ENCODE measurements at places on chromosomes 13 and 19.

GRCh38 chr19:43782311-43782660, 1.5 kb upstream of the KCNN4 start:
- DNase-seq = no peak

DNA sequence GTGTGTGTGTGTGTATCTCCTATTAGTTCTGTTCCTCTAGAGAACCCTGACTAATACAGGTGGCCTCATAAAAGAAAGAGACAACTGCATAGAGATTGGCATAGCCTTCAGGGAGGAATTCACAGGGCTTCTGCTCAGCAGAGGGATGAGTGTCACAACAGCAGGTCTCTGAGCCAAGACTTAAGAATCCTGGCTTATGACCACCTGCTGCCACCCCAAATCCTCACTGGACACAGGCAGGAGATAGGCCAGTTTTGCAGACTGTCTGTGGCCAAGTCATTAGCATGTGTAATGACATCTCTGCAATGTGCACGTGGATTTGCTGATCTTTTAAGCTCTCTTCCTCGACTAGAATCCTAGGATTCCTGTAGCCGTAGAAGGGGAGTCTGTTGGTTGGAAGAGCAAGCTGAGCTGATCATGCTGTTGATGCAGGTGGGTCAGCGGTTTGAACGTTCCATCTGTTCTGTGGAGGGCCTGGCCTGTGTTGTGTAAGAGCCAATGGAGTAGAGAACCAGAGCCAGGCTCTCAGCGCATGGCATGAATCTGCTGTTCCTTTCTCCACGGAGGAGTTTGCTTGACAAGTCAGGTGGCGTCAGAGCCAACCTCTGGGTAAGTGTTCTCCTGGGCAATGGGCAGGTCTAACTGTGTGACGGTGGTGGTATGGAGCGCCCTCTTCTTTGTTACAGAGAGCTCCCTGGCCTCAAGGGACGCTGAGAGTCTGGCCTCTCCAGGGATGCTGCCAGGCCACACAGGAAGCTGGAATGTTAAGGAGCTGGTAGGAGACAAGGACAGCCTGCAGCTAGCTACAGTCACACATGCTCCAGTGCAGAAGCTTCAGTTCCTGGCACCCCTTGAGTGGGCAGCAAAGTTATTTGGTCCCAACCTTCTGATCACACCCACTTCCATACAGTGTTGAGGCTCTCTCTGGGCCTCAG, 503.1 kb downstream of the FOXO1 start:
- DNase-seq = no peak

DNA sequence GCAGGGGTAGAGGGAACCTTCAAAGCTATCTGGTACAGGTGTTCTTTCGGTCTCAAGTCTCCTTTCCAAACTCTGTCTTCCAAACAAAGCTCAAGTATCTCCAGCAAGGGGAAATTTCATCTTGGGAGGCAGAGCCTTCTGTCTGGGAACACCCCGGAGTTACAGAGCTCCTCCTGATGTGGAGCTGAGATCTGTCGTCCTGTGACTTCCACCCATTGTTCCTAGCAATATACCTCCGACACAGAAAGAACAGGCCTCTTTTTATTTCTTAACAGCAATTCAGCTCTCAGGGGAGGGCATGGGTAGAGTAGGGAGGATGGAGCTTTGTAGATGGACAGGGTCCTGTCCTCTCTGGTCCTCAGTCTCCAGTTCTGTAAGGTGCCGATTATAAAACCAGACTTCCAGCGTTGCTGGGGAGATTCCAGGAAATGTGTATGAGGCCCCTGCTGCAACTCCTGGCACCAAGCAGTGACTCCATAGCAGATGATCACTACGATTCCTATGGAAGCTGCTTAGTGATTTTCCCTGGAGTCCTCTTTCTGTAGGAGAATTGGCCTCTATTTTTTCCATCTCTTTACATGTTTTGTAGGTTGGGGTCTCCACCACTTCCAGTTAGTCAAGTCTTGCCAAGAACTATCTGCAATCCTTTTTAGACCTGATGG, 56.0 kb upstream of the ARGLU1 start:
- DNase-seq = no peak

- no peak for DNase-seq
These were observed 69.9 kb downstream of the C13orf42 start for GRCh38 chr13:51041126-51041525.

DNA sequence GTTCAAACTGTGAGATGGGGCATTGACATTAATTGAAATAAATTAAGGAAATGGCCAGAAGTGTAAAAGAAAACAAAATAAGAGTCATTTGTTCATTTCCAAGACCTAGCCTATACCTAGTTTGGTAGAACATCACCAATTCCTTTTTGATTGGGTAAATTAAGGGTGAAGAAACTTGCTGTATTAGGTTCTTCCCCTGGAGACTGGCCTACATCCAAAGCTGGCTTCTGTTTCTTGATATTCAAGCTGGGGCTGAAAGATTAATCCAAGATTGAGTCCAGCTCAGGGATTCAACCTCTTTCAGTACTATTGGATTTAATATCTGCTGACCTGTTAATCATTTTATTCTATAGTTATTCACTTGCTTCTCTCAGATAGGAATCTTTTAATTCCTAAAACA, 183.2 kb downstream of the GPC6 start:
- no peak for DNase-seq

DNA sequence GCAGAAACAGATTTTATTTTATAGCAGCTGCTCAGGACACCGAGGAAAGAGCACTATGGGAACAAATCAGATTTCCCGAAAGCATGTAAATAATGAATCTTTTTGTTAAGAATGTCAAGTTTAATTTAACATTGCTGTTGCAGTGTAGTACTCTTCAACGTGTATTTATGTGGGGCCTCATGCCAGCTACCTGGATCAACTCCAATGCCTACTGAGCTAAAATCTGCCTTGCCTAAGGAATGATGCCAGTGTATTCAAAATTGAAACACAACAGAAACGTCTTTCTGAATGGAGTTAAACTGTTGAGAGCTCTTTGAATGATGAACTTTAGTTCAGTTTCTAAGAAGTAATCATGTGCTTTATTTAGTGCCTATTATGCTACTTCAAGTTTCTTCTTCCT, 1379.8 kb upstream of the ATXN8OS start:
- no peak for DNase-seq

DNA sequence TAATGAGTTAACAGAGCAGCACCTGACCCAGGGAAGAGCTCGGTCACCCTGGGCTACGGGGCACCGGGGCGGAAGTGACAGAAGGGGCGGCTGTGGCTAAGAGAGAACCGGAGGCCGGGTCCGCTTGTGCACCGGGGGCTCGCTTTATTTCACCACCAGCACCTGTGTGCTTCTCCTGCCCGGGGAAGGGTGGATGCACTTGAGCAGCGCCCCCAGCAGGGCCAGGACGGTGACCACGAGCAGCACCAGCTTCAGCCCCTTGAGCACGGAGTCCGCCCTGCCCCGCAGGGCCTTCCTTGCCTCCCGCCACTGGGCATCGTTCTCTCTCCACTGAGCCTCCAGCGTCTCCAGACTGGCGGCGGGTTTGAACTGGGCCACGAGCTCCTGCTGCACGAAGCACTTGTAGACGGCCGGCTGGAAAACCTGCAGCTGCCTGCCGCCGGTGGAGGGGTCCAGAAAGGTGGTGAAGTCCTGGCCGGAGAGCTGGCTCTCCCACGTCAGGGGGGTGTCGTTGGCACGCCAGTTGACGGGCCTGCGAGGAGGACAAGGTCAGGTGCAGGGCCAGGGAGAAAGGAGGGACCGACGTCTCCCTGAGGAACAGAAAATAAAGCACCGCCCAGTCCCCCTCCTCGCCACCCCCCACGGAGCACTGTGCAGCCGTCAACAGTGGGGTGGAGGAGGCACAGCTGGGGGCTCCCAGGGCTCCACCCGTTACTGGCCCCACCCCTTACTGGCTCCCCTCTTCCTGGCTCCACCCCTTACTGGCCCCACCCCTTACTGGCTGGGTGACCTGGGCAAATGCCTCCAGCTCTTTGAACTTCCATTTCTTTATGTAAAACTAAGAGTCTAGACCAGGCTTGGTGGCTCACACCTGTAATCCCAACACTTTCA, 3.6 kb downstream of the FAM187B start:
- DNase-seq = peak; percentile 50

- no peak for DNase-seq
These were observed 4.8 kb downstream of the PDX1 start for GRCh38 chr13:27924529-27925141.

- DNase-seq = no peak
These were observed 297.5 kb downstream of the MTUS2 start for GRCh38 chr13:29117663-29118062.

DNA sequence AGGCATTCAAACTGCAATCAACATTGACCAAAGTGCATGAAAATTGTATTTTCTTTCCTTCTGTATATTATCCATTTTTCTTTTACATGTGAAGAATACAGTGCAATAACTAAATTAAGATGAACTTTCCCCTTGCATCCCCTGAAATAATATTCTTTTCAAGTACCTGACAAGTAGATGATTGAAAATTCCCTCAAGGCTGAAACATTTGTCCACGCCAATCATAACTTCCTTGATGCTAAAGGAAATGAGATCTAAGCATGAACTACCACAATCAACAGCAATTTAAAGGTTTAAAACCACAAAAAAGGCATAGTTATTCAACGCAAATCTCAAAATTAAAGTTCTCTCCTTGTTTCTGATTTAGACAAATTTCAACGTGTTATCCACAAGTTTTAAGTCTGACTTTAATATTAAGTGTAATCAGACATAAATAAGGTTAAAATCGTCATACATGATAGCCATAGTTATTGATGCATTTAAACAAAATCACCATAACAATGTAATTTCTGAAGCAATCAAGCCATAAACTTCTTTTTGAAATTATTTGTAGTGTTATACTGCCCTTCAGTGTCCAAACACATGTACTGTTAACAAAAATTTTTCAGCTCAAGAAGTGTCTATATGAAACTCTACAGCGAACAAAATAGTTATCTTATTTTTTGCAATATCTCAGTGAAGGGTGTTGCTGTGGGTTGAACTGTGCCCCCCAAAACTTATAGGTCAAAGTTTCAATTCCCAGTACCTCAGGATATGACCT, 169.5 kb downstream of the DCLK1 start:
- DNase-seq = no peak

DNA sequence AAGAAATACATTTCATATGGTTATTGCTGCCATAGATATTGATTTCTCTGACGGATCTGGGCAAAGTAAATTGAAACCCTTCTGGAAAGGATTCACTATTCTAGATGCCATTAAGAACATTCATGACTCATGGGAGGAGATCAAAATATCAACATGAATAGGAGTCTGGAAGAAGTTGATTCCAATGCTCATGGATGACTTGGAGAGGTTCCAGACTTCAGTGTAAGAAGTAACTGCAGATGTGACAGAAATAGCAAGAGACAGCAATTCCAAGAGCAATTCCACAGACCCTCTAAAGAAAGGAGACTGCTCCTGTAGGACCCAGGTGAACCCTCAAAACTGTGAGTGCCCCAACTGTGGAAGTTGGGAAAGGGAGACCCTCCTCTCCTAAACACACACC, 30.9 kb upstream of the KCTD12 start:
- no peak for DNase-seq

DNA sequence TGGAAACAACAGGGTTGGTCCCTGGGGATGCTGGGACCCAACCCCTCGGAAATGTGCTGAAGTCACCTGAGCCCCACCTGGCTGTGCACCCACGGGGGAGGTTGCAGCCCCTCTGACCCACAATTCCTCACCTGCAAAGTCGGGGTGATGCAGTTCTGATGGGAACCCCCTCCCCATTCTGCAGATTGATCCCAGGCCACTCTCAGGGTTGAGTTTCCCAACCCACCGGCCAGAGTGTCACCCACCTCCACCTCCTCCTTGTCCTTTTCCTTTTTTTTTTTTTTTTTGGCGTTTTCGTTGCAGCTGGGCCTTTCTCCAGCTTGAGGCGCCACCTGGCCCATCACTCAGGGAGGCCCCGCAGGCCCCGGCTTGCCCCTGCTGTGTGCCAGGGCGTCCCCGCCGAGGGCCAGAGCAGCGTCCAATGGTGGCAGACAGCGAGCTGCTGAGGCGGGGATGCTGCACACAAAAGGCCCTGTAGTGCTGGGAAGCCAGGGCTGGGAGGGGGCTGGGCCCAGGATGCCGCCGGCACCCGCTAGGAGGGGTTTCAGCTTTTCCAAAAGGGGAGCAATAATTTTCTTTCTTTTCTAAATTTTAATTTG, 4.6 kb downstream of the PIK3R2 start:
- DNase-seq = peak; percentile 67

- no peak for DNase-seq
These were observed 4.6 kb upstream of the RAB20 start for GRCh38 chr13:110566171-110566570.

DNA sequence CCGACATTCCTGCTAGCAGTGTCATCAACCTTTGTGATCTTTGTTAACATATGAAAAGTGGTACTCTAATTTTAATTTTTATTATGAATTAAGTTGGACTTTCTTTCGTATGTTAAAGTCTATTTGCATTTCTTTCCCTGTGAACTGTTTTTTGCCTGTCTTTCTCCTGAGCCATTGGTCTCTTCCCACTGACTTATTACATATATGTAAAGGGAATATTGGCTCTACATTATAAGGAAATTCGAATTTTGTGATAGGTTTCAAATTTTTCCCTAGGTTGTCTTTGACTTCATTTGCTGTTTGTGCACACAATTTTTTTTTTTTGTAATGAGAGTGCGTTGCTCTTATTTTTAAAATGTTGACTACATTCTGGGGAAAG, 442 bp upstream of the CDC16 start:
- no peak for DNase-seq

- DNase-seq = no peak
These were observed 83.6 kb downstream of the FGF14 start for GRCh38 chr13:102318233-102318632.

DNA sequence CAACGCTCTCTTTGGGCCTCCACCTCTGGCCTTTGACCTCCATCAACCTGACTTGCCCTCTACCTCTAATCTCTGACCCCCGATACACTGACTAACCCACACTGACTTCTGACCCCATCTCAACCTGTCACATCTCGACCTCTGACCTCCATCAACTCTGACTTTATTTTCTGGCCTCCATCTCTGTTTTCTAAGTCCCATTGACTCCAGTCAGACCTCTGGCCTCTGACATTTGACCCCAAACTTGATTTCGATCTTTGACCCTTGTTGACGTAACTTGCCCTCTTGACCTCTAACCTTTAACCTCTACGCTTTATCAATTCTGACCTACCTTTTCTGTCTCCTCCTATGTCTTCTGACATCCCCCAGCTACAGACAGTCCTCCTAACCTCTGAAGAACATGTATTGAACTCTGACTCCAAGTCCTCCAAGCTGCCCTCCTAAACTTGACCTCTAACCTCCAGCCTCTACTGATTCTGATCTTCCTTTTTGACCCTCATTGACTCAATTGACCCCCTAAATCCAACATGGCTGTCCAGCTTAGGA, 780 bp downstream of the ACP4 start:
- DNase-seq = no peak

- DNase-seq = no peak
These were observed 43.4 kb downstream of the TPT1 start for GRCh38 chr13:45297456-45298205.

DNA sequence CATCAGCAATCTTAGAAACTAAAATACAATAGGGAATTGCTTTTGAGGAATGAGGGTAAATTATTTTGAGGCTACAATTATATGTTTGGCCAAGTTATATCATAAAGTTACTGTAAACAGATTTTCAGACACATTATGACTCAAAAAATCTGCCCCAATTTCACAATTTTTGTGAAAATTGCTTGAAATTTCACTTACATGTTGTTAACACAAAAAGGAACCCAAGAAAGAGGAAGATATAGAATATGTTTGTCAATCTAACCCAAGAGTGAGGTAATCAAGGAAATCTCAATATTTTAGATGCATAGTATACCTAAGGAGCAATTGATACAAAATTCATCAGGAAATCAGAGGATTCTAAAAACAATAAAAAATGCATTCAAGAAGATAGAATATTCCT, 73.9 kb upstream of the FNDC3A start:
- no peak for DNase-seq
